Renal cortical epithelial cell (primary cell): ENCODE measurements at places on chromosomes 2 and 18. TPM values are rescaled to one million over a fixed set of nuclear protein-coding genes. Genes with fewer than 3 reads are reported as not detected.

Gene PRSS56
- total RNA-seq = not detected in 2 replicates

Gene SERPINB11
- not detected in 2 replicates for total RNA-seq

Gene WNT6
- 3.5 TPM in 1 of 2 replicates, not detected in the other for total RNA-seq

Gene PAIP2B
- total RNA-seq = 1.2 and 4.3 TPM in 2 replicates

Gene ANKRD53
- total RNA-seq = 0.30 TPM in 1 of 2 replicates, not detected in the other

Gene PAPOLG
- 11.3 and 16.9 TPM in 2 replicates for total RNA-seq

Gene RFTN2
- total RNA-seq = under 0.01 and 0.05 TPM in 2 replicates

Gene DBI
- total RNA-seq = 103 and 126 TPM in 2 replicates

Gene COL4A3
- 1.7 and 30.8 TPM in 2 replicates for total RNA-seq

Gene ST8SIA5
- total RNA-seq = under 0.01 and 0.75 TPM in 2 replicates

Gene CHPF
- 73.8 and 136 TPM in 2 replicates for total RNA-seq

- DNase-seq = no peak
Measured at GRCh38 chr18:23503963-23504344, 643 bp downstream of the RMC1 start.

GRCh38 chr18:50886929-50887328 lies 8.0 kb downstream of the ME2 start:
- DNase-seq = no peak

DNA sequence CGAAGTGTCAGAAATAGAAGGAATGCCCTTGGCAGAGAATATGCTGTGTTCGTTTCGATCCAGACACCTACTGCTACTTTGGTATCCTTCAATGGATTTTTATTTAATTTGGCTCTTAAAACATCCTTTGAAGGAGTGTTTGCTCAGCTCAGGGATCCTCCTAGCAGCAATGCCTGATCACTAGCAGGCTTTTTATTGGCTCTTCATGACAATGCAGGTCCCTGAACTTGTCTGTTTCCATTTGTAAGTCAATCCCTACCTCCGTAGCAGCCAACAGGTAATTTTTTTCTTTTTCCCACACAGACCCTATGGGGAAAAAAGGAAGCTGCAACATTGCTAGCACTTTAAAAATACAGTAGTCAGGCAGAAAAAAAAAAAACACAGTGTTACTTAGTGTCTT lies 366.2 kb upstream of the LRRTM1 start:
- DNase-seq = no peak

DNA sequence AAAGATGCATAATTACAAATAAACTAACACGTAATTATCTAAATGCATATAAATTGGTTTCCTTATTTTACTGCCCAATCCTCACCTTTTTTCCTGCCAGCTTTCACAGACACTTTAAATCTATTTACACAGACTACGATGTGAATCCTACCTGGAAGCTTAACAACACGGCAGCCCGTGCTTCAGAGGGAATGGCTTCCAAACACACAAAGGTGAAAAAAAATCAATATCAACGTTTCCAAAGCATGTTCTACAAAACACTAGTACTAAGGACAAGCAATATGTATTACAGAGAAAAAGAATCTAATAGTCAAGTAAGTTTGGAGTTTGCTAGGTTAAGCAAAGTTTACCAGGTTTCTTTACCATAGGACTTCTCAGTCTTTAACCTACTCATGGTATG lies 4.4 kb downstream of the MAP4K3 start:
- DNase-seq = no peak

GRCh38 chr18:23226930-23227725 lies 91.8 kb downstream of the CABLES1 start:
- peak; percentile 86 for DNase-seq

- no peak for DNase-seq
Measured at GRCh38 chr2:157254041-157254440, 3.5 kb upstream of the GALNT5 start.

DNA sequence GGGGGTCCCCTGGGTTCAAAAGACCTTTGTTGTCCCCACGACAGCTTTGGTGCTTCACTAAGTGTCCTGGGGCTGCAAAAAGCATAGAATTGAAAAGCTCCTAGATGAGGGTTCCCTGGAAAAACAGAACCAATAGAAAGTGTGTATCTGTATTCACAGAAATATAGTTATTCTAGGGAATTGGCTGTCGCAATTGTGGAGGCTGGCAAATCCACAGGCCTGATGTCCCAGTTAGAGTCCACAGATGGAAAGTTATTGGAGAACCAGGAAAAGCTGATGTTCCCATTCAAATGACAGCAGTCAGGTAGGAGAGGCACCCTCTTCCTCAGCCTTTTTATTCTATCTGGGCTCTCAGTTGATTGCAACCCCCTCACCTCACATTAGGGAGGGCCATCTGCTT lies 65.5 kb downstream of the LONRF2 start:
- DNase-seq = no peak

- DNase-seq = peak; percentile 94
Measured at GRCh38 chr2:99380376-99381010, 43.3 kb downstream of the EIF5B start.

GRCh38 chr2:180328795-180329422 lies 321.8 kb upstream of the CWC22 start:
- no peak for DNase-seq

GRCh38 chr2:96320728-96321622 lies 4.1 kb upstream of the ITPRIPL1 start:
- DNase-seq = no peak

- DNase-seq = peak; percentile 82
Measured at GRCh38 chr2:58484221-58484620, 243.1 kb upstream of the FANCL start.

- no peak for DNase-seq
Measured at GRCh38 chr2:112889976-112890375, 21.0 kb upstream of the IL37 start.

DNA sequence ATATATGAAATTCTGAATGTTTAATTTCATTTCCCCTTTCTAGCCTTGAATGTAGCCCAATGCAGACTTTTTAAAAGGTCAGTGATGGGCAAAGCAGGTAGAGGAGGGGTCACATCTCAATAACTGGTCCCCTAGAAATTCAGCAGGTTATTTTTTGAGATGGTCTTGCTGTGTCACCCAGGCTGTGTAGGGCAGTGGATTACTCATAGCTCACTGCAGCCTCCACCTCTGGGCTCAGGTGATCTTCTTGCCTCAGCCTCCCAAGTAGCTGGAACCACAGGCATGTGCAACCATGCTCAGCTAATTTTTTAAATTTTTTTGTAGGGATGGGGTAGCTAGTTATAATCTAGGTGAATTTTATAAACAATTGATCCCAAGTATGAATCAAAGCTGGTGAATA lies 8.8 kb downstream of the IAH1 start:
- peak; percentile 29 for DNase-seq

- DNase-seq = peak; percentile 96
Measured at GRCh38 chr2:27977731-27978312, 87.3 kb downstream of the BABAM2 start.

- DNase-seq = no peak
Measured at GRCh38 chr2:109201465-109202327, 72.7 kb downstream of the SH3RF3 start.

GRCh38 chr2:17615728-17616351 lies 75.3 kb downstream of the VSNL1 start:
- peak; percentile 24 for DNase-seq

DNA sequence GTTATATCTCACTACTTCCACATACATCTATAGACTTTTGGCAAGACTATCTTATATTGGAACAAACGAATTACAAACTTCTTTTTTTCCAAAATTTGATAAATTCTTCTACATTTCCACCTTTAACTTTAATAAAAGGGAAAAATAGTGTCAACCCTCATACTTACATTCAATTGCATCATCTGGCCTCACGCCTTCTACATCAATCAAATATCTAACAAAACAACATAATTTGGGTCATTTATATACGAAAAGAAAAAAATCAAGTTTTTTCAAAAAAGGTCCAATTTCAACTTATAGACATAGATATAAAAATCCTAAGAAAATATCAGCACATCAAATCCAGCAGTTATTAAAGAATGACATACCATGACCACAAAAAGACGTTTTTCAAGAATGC lies 12.9 kb downstream of the DUSP11 start:
- no peak for DNase-seq

DNA sequence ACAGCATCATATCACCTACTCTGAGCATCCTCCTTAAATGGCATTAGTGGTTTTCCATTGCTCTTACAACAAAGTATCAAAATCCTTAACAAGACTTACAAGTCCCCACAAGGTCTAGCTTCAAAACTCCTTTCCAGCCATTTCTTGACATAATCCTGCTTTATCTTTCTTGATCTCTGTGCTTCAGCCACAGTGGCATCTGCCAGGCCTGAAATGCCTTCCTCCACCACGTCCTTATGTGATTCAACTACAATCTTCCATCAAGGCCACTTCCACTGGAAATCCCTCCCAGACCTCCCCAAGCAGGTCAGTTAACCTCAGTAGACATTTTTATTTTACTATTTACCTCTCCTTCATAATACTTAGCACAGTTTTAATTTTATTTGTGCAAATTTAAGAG lies 83.8 kb upstream of the CCDC150 start:
- no peak for DNase-seq
